Vein endothelial cell (primary cell): ENCODE measurements at places on chromosomes 4 and X. TPM values are rescaled to one million over a fixed set of nuclear protein-coding genes. Genes with fewer than 3 reads are reported as not detected.

CCSER1 gene
- 2.0 and 2.6 TPM in 2 replicates for total RNA-seq

MAGEC1 gene
- not detected in 2 replicates for total RNA-seq

DOCK11 gene
- 0.33 and 0.38 TPM in 2 replicates for total RNA-seq

TCEAL3 gene
- 7.9 and 10.5 TPM in 2 replicates for total RNA-seq

HS3ST1 gene
- total RNA-seq: 1.3 and 2.1 TPM in 2 replicates

TIGD2 gene
- total RNA-seq: 3.3 and 4.1 TPM in 2 replicates

CNGA1 gene
- total RNA-seq: not detected in 2 replicates

PCDH7 gene
- 1.4 and 4.6 TPM in 2 replicates for total RNA-seq

POU4F2 gene
- not detected in 2 replicates for total RNA-seq

CACNA1F gene
- under 0.01 TPM in 1 of 2 replicates, not detected in the other for total RNA-seq

ADH7 gene
- not detected in 2 replicates for total RNA-seq

HMX1 gene
- total RNA-seq: not detected in 2 replicates

SYTL5 gene
- total RNA-seq: under 0.01 and 0.10 TPM in 2 replicates

OTC gene
- not detected in 2 replicates for total RNA-seq

CTAG1B gene
- total RNA-seq: not detected in 2 replicates

TIMP1 gene
- total RNA-seq: 74.5 and 125 TPM in 2 replicates

NCAPG gene
- 17.6 and 39.1 TPM in 2 replicates for total RNA-seq

GYG2 gene
- under 0.01 TPM in 1 of 2 replicates, not detected in the other for total RNA-seq

SH3BGRL gene
- 66.6 and 72.7 TPM in 2 replicates for total RNA-seq

CXCL8 gene
- 63.4 and 175 TPM in 2 replicates for total RNA-seq

SAGE1 gene
- total RNA-seq: not detected in 2 replicates

IL21 gene
- not detected in 2 replicates for total RNA-seq
